NCI-H146 (cell line): ENCODE measurements at places on chromosomes 2 and 18.

GRCh38 chr2:173099804-173100203 is 24.2 kb downstream of the MAP3K20 start:
- DNase-seq, result no peak

DNA sequence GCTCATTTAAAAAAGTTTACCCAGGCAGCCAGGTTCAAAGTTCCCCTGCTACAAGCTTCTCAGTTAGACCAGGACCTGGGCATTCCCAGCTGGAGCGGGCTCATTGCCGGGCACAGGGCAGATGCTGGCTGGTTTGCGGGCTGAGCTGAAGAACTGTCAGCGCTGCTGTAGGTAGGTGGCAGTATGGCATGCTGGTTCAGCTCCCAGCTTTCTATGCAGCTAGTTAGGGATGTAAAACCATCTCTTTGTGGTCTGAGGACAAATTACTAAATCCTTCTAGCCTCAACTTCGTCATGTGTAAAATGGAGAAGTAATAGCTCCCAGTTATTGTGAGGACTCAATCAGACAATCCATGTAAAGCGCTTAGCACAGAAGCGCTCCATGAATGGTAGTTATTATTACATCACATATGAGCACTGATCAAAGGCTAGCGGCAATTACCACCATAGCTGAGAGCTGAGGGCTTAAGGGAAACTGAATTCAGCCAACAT is 2.4 kb upstream of the LDLRAD4 start:
- peak; percentile 28 for DNase-seq

DNA sequence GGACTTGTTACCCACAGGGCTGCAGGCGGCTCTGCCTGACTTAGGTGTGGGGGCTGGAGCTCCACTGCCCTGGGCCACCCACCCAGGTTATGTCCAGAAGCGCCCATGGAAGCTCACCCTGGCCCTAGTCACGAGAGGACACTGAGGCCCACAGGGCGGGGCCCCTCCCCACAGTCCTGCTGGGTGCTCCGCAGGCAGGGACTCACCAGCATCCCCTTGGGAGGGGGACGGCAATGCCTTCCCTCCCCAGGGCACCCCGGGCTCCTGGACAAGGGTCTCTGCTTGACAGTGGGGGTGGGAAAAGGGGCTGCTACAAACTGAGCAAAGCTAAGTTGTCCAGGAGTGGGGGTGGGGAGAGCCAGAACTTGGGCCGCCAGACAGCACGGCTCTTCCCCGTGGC is 60.5 kb downstream of the AQP12A start:
- DNase-seq, result no peak

GRCh38 chr18:48810805-48811204 is 140.0 kb downstream of the SMAD7 start:
- DNase-seq, result no peak

DNA sequence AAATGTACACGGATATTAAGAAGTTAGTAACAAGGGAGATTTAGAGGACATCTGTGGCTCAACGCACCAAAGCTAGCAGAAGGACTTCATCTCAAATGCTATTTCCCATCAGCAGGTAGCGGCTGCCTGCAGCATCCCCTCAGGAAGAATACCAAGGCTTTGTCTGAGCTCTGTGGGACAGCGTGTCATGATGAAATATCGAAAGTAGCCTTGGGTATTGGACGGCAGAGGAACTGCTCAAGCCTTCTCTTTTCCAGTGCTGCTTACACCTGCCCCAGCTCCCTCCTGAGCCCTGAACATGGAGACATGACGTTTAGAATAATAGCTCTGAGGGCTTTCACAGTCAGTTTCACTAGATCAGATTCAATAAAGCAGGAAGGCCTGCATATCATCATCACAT is 241.6 kb downstream of the SUCLG1 start:
- no peak for DNase-seq

GRCh38 chr2:98020992-98021713 is 25.4 kb upstream of the TMEM131 start:
- DNase-seq, result no peak

DNA sequence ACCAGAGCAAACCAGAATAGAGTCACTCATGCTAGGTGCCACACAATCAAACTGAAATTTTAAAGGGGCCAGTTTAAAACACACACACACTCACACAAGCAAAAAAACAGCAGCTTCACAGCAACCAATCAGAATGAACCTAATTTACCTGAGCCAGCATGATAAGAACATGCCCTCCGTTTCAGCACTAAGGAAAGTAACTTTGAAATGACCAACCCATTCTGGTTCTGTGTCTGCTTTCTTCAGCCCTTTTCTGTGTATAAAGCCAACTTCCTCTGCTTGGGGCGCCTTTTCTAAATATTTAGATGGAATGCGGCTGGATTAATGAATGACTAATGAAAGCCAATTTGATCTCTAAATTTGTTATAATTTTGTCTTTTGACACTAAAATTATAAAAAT is 629.1 kb downstream of the ZEB2 start:
- DNase-seq, result no peak

- DNase-seq, result no peak
These were observed 301.6 kb downstream of the STK39 start for GRCh38 chr2:167945660-167946368.

GRCh38 chr18:24584813-24585212 is 124.4 kb downstream of the HRH4 start:
- no peak for DNase-seq

- no peak for DNase-seq
These were observed 73.3 kb downstream of the SH3BP4 start for GRCh38 chr2:235024931-235025773.

DNA sequence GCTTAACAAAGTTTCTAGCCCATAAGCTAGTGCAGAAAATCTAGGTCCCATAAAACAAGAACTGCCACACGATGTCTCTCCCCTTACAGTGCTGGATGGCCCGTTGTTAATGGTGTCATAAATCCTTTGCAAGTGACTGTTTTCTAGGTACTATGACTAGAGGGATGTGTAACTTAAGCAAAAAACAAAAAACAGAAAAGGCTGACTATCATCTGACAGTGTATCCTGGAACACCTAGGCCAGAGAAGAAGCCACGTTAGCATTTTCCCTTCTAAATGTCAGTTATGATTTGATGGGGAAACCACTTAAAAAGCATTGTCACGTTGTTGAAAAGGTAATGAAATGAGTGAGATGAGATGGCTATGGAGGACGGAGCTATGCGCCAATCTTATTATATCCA is 2.4 kb downstream of the CASP8 start:
- DNase-seq, result no peak
